ENCODE measurements at places on chromosomes 4 and X.

GRCh38 chrX:49710744-49711319 lies 15.0 kb upstream of the PAGE1 start:
- no peak for DNase-seq

DNA sequence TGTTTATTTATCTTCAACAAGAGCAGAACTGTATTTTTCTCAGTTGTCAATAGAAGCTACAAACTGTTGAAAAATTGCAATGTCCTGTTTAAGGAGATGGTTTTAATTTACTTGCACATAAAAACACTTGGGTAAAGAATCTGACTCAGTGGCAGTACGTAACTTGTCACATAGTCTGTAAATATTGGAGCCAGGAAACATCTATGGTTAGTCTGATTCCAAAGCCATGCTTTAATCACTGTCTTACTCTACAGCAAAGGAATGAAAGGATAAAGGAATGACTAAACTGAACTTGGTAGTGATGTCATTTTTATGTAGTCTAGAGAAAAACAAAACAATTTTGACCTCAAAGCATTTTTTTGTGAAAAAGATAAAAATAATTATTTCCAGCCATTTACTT lies 537.2 kb downstream of the STIM2 start:
- no peak for DNase-seq

DNA sequence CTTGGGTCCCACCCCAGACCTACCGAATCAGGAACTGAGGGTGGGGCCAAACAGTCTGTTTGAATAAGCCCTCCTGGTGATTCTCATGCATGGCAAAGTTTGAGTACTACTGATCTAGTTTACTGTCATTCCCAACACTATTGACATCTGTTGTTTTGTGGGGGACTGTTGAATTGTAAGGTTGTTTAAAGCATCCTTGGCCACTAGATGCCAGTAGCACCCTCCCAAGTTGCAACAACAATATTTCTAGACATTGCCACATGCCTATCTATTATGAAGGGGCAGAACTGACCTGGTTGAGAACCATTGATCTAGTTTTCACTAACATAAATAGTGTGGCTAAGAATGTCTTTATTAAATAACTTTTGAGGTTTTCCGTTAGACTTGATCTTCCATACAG lies 15.1 kb downstream of the TAF9B start:
- no peak for DNase-seq

- no peak for DNase-seq
These were observed 330.6 kb upstream of the F9 start for GRCh38 chrX:139199933-139200332.

DNA sequence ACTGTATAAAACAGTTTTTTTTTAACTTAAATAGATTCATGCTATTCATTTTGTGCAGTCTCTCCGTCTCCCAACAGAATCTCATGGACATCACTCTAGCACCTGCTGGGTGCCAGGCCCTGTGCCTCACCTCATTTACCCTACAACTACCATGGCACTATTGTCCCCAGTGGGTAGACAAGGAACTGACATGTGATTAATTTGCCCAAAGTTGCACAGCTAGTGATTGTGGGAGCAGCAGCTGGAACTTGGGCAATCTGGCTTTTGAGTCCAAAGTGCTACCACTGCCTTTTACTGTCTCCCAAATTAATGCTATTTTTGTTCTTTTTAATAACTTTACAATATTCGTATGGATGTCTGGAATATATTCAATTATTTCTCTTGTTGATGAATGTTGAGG lies 11.2 kb upstream of the PGRMC2 start:
- no peak for DNase-seq

DNA sequence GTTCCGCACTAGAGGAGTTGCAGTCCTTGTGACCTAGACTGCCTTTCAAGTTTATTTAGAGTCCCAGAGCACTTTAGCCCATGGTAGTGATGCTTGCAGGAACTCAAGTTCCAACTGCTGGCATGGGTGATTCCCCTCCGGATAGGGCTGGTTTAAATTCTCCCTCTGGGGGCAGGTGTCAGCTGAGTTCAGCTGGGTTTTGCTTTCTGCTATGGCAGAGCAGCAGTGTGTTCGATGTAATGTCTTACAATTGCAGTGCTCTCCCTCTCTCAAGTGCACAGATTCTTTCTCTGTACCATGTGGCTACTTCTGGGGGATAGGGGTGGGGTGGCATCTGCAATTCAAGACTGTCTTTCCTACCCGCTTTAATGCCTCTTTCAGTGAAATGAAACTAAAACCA lies 164.8 kb upstream of the ZIC3 start:
- DNase-seq = no peak

- no peak for DNase-seq
These were observed 6.4 kb downstream of the USP11 start for GRCh38 chrX:47239199-47239598.

- DNase-seq = no peak
These were observed 50.7 kb downstream of the SCD5 start for GRCh38 chr4:82747686-82748575.

DNA sequence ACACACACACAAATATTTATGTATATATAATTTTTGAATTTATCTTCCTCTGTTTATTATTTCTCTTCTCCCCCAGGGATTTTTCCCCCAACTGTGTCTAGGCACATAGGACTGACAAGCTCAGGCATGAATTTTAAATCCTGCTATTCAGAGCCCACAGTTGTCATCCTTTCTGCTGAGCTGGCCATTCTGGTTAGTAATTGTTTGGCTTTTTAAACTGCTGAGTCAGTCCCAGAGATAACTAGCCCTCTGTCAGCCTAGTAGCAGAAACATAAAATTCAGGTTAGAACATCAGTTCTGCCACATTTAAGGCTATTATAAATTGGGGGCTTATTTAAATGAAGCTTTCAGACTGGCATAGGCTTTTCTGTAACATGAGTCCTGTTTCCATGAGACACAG lies 151.7 kb upstream of the MAOA start:
- DNase-seq = no peak

DNA sequence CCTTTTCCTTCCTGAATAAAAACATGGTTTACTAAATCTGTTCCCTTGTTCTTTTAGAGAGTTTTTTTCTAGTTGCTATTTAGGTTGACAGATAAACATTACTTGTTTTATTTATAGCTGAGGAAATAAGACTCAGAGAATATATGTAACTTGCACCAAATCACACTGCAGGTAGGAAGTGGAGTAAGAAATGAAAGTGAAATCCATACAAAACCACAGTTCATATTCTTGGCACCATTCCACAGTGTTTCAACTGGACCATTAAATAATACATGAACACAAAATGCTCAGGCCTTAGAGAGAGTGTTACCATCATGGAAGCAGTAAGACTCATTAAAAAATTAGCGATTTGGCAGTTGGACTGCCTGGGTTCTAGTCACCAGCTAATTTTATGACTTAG lies 326.9 kb upstream of the SLIT2 start:
- DNase-seq = no peak

GRCh38 chrX:15906041-15906943 lies 51.7 kb upstream of the AP1S2 start:
- DNase-seq = no peak

- no peak for DNase-seq
These were observed 72.6 kb downstream of the TMEM131L start for GRCh38 chr4:153538487-153539357.

- no peak for DNase-seq
These were observed 87.6 kb upstream of the VCX3B start for GRCh38 chrX:8377041-8377440.

DNA sequence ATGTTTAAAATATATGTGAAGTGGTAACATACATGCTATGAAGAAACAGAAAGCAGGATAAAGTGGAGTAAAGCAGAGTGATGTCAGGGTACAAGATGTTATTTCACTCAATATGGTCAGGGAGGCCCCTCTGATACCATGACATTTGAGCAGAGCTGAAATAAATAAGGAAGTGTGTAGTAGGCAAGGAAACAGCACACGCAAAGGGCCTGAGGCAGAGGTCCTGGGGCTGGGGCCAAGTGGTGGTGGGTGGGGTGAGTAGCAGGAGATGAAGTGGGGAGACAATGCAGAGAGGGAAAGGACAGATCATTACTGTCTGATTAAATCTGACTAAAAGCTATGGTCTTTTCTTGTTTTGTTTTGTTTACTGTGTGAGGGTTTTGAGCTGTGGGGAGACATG lies 61.1 kb downstream of the FAM13A start:
- DNase-seq = no peak

DNA sequence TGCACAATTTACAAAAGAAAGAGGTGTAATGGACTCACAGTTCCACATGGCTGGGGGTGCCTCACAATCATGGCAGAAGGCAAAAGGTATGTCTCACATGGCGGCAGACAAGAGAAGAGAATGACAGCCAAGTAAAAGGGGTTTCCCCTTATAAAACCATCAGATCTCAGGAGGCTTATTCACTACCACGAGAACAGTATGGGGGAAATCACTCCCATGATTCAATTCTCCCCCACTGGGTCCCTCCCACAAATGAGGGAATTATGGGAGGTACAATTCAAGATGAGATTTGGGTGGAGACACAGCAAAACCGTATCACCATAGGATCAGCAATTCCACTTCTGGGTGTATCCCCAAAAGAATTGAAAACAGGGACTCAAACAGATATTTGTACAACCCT lies 97.5 kb upstream of the STX18 start:
- DNase-seq = no peak

DNA sequence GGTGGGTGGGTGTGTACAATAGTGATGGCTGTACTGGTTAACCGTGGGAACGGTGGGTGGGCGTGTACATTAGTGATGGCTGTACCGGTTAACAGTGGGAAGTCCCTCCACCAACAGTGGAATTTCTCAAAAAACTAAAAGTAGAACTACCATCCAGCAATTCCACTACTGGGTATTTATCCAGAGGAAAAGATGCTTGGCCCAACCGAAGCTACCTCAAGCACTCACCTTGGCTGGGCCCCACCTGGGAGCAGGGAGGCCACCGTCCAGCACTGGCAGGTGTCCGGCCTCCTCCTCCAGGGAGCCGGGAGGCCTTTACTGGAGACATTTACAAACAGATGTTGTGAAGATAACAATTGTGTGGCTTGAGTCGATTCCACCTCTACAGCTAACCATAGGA lies 6.0 kb upstream of the MAEA start:
- DNase-seq = no peak

DNA sequence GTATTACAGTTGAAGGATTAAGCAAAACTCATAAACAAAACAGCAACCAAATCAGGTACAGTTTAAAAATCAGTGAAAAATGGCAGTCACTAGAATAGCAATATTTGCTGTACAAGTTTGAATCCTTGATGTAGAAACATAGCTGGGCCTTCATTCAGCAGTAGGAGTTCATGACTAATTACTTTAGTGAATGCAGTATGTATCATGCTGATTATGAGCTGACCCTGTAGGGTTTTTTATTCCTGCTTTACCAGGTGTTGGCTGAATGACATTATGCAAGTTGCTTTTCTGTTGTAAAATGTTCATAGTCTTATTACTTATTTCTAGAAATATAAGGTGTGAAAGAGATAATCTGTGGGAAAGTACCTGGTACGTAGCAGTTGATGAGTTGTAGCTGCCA lies 179.6 kb downstream of the CCSER1 start:
- no peak for DNase-seq

GRCh38 chrX:66760651-66761050 lies 121.8 kb upstream of the EDA2R start:
- no peak for DNase-seq

- no peak for DNase-seq
These were observed 32.3 kb downstream of the USP53 start for GRCh38 chr4:119244832-119245231.

DNA sequence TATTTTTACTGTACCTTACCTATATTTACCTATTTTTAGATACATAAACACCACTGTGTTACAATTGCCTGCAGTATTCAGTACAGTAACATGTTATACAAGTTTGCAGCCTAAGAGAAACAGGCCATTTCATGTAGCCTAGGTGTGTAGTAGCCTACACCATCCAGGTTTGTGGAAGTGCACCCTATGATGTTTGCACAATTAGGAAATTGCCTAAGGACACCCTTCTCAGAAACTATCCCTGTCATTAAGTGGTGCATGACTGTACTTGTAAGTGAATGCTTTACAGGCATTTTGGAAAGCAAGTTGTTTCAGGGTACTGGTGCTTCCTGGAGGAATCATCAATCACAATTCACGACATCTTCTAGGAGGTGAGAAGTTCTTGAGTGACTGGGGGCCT lies 991.8 kb upstream of the SLIT2 start:
- no peak for DNase-seq

GRCh38 chrX:100356351-100356896 lies 53.6 kb downstream of the PCDH19 start:
- DNase-seq = no peak

DNA sequence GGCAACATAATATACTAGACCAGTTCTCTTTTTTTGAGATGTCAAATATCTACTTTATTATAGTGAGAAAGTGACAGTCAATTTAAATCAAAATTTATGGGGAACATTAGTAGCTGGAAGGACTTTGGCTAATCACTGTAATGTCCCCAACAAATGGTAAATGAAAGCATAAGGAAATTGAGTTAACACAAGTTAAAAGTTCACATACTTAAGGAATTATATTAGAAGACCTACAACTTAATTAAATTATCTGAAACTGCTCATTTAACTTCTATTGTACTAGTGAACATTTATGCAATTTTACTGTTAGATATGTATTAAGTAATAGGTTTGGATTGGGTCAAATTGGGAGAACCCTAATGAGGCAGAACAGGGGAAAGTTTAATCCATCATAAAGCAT lies 160.3 kb upstream of the TENM3 start:
- no peak for DNase-seq

GRCh38 chr4:114335339-114335738 lies 263.3 kb upstream of the UGT8 start:
- DNase-seq = no peak

- DNase-seq = no peak
These were observed at the start of gene RAB33B for GRCh38 chr4:139454111-139455045. Gene RAB33B, plus strand, starts transcription at chr4:139454121. Its CDS starts 75 bp downstream, at chr4:139454196.

GRCh38 chr4:153519687-153520086 lies 53.5 kb downstream of the TMEM131L start:
- no peak for DNase-seq

DNA sequence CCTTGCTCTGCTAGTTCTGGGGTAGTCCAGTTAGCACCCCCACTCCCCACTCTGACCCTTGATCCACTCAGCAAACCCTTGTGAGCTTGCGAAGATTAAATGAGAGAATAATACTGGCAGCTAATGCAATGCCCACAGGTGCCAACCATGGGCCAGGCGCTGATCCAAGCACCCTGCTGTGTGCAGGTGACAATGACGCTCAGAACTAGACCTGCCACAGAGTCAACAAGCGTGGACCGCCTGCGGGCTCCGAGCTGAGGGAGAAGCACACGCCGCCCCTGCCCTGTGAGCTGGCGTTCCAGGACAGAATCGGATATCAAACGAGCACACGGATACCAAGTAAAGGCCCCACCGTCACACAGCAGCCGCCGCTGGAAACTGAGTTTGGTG lies 129.2 kb downstream of the FAM53A start:
- DNase-seq = no peak

DNA sequence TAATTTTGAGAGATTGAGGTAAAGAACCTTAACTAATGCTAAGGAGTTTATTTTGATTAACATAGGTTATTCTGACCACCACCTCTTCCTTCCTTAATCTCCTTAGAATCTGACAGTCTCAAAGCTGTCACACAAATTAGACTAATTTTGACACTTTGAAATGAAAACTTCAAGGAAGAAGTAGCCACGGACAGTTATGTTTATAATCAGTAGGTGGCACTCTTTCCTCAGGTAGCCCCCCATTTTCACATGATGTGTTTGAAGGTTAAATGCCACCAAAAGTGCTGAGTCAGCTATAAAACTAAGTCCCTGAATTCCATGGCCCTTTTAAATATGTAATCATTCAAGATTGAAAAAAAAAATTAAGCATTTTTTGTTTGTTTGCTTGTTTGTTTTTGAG lies 22.4 kb downstream of the TMEM33 start:
- DNase-seq = no peak
